ENCODE measurements at places on chromosomes 2 and 18. TPM values are rescaled to one million over a fixed set of nuclear protein-coding genes. Genes with fewer than 3 reads are reported as not detected.

DNA sequence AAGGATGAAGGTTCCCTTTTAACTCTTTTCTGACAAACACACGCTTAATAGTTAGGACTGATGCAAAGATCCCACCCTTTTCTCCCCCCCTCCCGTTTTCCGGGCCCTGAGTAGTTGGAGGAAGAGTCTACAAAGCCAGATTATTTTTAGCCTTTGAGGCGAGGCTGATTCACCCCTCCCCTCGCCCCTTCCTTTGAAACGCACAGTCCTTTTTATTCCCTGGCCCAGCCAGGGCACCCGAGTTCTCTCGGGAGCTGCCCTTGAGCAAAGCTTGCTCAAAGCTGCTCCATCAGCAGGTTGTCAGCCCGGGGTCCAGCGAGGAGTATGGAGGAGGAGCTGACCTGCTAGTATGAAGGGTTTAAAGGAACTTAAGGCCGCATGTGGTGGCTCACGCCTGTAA, 47.1 kb upstream of the SPRED2 start:
- H3K36me3 ChIP-seq: no peaks in the 10 kb centered on the region
- DNase-seq: no peak
- no peak overlapping the region for H3K27ac ChIP-seq
- H3K27me3 ChIP-seq: no peaks in the 10 kb centered on the region
- no peak overlapping the region for H3K4me3 ChIP-seq

DNA sequence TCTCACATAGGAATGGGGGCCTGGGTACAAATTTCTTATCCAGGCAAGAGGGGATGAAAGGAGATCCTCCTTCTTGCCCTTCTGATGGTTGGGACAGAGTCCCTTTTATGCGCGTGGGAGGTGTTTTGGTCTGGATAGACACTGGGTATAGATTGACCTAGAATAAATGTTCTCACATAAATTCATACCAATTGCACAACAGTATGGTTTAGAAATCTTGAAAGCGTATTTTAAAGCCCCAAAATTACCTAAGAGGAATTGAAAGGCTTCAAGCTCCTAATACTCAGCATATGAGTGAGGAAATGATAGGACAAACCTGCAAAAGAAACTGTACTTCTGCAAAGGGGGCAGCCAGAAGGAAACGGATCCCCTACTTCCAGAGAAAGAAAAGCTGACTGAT, 2.6 kb upstream of the BCL2 start:
- H3K4me1 ChIP-seq: peaks cover 18% of the 10 kb centered on the region
- DNase-seq: no peak
- H3K27ac ChIP-seq: no peak overlapping the region
- no peak overlapping the region for H3K4me3 ChIP-seq
- H3K27me3 ChIP-seq: no peaks in the 10 kb centered on the region

DNA sequence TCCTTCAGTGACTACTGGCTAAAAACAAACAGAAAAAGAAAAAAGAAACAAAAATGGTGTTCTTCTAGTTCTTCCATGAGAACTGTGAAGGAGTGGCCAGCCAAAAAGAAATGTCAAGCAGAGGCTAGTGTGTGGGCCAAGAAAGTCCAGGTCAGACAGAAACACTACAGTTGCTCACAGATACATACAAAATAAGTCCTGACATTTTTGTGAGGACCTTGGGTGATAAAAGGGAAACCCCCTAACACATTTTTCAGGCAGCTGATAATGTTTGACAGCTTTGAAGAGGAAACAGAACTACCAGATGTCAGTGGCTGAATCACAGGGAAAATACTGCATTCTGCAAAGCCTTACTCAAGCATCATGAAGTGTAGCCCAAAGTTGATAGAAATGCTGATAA, 28.1 kb downstream of the ARHGAP25 start:
- no peaks in the 10 kb centered on the region for H3K36me3 ChIP-seq
- no peak overlapping the region for H3K27ac ChIP-seq
- DNase-seq: no peak
- no peak overlapping the region for H3K4me3 ChIP-seq

DNA sequence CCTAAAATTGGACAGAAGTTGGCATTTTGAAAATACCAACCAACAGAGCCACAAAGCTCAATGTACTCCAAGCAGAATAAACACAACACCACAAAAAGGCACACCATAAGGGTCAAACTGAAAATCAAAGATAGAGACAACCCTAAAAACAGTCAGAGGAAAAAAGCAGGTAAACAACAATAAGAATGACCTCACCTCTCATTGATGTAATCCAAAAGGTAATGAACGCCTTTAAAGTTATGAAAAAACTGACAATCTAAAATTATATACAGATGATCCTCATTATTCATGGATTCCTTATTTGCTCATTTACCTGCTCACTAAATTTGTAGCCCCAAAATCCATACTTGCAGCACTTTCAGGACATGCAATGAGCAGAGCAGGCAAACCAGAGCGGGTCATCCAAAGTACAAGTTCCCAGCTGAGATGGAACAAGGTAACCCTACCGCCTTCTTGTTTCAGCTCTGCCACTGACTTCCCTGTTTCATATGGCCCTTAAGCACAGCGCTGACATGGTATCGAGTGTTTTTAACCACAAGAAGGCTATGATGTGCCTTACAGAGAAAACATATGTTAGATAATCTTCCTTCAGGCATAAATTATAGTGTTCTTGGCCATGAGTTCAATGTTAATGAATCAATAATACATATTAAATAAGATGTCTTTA, 17.0 kb downstream of the RTN4 start:
- DNase-seq: no peak
- no peaks in the 10 kb centered on the region for H3K27me3 ChIP-seq
- no peak overlapping the region for H3K27ac ChIP-seq

DNA sequence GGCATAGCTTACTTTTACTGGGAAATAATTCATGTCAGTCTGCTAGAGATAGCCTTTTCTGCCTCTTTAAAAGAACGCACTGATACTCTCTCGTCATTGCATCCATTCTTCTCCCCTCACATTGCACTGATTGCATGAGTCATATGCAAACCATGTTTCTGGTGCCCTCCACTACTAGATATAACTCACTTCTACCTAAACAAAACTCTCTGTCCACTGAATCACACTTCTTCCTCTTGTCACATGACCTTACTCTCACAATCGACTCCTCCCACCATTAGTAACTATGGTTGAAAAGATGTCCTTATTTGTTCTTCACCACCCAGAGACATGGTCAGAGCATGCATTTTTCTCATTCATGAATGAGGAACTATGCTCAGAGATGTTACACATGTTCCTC, 158.0 kb downstream of the CSRNP3 start:
- H3K4me3 ChIP-seq: no peak overlapping the region
- H3K36me3 ChIP-seq: peaks cover 3% of the 10 kb centered on the region
- H3K27ac ChIP-seq: no peak overlapping the region

GRCh38 chr18:46424898-46425297, 232.1 kb downstream of the LOXHD1 start:
- H3K36me3 ChIP-seq: peaks cover 7% of the 10 kb centered on the region
- H3K4me3 ChIP-seq: no peak overlapping the region
- DNase-seq: no peak
- H3K27me3 ChIP-seq: no peaks in the 10 kb centered on the region
- peaks cover 4% of the 10 kb centered on the region for H3K4me1 ChIP-seq
- no peak overlapping the region for H3K27ac ChIP-seq

- H3K36me3 ChIP-seq: no peaks in the 10 kb centered on the region
- H3K27ac ChIP-seq: no peak overlapping the region
- no peak overlapping the region for H3K4me3 ChIP-seq
- H3K27me3 ChIP-seq: no peaks in the 10 kb centered on the region
- DNase-seq: peak; percentile 59
Observed at GRCh38 chr18:4130734-4131719, 324.1 kb downstream of the DLGAP1 start.

DNA sequence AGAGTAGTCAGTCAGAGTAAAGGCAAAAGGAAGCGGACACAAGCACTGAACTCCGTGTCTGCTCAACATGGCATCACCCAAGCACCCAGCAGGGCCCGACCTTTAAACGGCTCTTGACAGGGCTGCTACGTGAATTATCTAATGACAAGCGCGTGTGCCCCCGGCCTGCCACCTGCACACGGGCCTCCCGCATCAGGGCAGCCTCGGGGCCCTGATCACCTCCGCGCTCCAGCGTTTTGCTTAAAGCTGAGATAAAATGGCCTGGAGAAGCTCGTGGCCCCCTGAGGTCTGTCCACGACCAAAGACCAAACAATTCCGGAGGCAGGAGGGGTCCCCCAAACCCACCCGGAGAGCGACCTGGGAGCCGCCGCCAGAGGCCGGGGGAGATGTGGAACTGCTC, 376 bp downstream of the NDUFA10 start:
- peak overlapping the region; percentile 81 for H3K4me3 ChIP-seq
- H3K4me1 ChIP-seq: peaks cover 10% of the 10 kb centered on the region
- peak overlapping the region; percentile 40 for H3K27ac ChIP-seq
- no peaks in the 10 kb centered on the region for H3K27me3 ChIP-seq

GRCh38 chr2:13000664-13001363, 284.1 kb downstream of the TRIB2 start:
- no peaks in the 10 kb centered on the region for H3K36me3 ChIP-seq
- H3K27ac ChIP-seq: no peak overlapping the region
- no peaks in the 10 kb centered on the region for H3K27me3 ChIP-seq
- peaks cover 7% of the 10 kb centered on the region for H3K4me1 ChIP-seq
- no peak for DNase-seq
- H3K4me3 ChIP-seq: no peak overlapping the region

DNA sequence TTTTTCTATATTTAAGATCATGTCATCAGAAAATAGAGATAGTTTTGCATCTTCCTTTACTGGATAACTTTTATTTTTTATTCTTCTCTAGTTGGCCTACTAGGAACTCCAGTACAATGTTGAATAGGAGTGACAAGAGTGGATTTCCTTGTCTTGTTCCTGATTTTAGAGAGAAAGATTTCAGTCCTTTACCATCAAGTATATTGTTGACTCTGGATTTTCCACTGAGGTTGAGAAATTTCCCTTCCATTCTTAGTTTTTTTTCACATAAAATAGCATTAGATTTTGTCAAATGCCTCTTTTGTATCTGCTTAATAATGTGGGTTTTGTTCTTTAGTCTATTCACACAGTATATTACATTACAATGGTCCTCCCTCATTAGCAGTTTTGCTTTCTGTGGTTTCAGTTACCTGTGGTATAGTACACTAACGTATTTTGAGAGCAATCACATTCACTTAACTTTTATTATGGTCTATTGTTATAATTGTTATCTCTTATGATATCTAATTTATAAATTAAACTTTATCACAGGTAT, 105.5 kb downstream of the THADA start:
- no peak overlapping the region for H3K4me3 ChIP-seq
- no peak overlapping the region for H3K27ac ChIP-seq
- no peaks in the 10 kb centered on the region for H3K36me3 ChIP-seq
- DNase-seq: no peak
- H3K27me3 ChIP-seq: no peaks in the 10 kb centered on the region

DNA sequence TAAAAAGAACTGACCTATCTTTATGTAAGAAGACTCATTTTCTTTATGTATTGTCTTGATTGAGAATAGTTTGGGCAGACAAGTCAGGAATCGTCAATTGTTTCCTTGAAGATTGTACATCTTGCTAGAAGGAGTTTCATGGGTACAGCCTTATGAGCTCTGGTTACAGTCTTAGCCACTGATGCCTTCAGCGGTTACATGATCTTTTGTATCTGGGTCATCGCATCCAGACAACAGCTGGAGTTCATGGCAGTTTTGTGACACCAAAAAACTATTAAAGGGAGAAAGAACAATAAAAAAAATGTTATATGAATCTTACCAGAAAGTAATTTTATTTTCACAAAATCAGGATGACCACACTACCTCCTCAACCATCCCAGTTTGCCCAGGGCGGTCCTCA, 520.5 kb upstream of the CDH7 start:
- peaks cover 4% of the 10 kb centered on the region for H3K4me1 ChIP-seq
- no peaks in the 10 kb centered on the region for H3K36me3 ChIP-seq
- H3K27ac ChIP-seq: no peak overlapping the region

- H3K4me1 ChIP-seq: no peaks in the 10 kb centered on the region
- no peaks in the 10 kb centered on the region for H3K36me3 ChIP-seq
- no peak overlapping the region for H3K27ac ChIP-seq
- no peak overlapping the region for H3K4me3 ChIP-seq
- DNase-seq: no peak
Observed at GRCh38 chr2:83054751-83055150, 1404.3 kb downstream of the SUCLG1 start.

GRCh38 chr18:1914489-1914888, 656.8 kb downstream of the METTL4 start:
- no peak for DNase-seq
- no peak overlapping the region for H3K4me3 ChIP-seq
- no peaks in the 10 kb centered on the region for H3K4me1 ChIP-seq
- no peaks in the 10 kb centered on the region for H3K36me3 ChIP-seq
- no peaks in the 10 kb centered on the region for H3K27me3 ChIP-seq

- DNase-seq: no peak
- peaks cover 10% of the 10 kb centered on the region for H3K4me1 ChIP-seq
- H3K27ac ChIP-seq: no peak overlapping the region
- no peak overlapping the region for H3K4me3 ChIP-seq
Observed at GRCh38 chr18:24656050-24656449, 195.6 kb downstream of the HRH4 start.

- no peak for DNase-seq
- H3K4me3 ChIP-seq: no peak overlapping the region
- H3K27me3 ChIP-seq: no peaks in the 10 kb centered on the region
- no peak overlapping the region for H3K27ac ChIP-seq
- H3K36me3 ChIP-seq: no peaks in the 10 kb centered on the region
- no peaks in the 10 kb centered on the region for H3K4me1 ChIP-seq
Observed at GRCh38 chr2:81894451-81894990, 1590.0 kb upstream of the LRRTM1 start.

DNA sequence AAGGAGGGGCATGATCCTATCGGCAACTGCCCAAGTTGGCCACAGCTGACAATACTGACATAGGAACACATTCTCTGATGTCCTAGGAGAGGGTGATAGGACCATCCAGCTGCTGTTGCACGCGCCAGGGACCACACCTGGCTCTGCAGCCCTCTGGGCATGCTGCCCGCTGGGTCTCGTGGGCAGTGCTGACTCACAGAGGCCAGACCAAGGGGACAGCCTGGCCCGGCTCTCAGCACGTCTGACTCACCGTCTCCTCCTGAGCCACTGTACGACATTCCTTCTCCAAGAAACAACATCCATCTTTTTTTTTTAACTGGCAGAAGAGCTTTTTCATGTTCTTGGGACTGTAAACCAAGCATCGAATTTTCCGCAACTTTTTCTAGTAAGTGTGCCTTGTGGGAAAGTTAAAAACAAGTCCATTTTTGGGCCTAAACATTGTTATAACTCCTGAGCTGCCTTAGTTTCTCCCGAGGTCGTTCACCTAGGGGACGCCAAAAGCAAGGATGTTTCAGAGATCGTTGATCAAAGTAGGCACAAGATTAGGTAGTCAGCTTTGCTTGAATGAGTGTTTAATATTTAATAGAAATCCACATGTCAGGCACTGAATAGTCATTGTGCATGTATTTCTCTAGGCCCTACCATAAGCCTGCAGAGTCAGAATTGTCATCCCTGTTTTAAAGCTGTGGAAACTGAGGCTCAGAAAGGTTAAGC, 100.3 kb downstream of the TTC32 start:
- no peaks in the 10 kb centered on the region for H3K27me3 ChIP-seq
- no peaks in the 10 kb centered on the region for H3K36me3 ChIP-seq
- H3K4me3 ChIP-seq: no peak overlapping the region
- no peak for DNase-seq

GRCh38 chr18:28858248-28858647, 681.3 kb upstream of the CDH2 start:
- H3K4me1 ChIP-seq: no peaks in the 10 kb centered on the region
- no peak overlapping the region for H3K4me3 ChIP-seq
- DNase-seq: no peak
- H3K27ac ChIP-seq: no peak overlapping the region
- no peaks in the 10 kb centered on the region for H3K27me3 ChIP-seq

ADD2 gene
- total RNA-seq: 122 TPM

PPP1R7 gene
- total RNA-seq: 40.6 TPM

OR6B2 gene
- not detected for total RNA-seq

ARHGAP28 gene
- 42.6 TPM for total RNA-seq

RAB17 gene
- total RNA-seq: 4.2 TPM

TEX44 gene
- total RNA-seq: not detected

PPP1R1C gene
- 9.8 TPM for total RNA-seq

C2orf15 gene
- total RNA-seq: 2.8 TPM

GULP1 gene
- total RNA-seq: 62.0 TPM

Data from spinal cord (tissue), 10 donors.